Activated CD4-positive, alpha-beta T cell treated with anti-CD3 and anti-CD28 coated beads for 48 hours (primary cell): ENCODE measurements at places on chromosomes 12 and 14.

DNA sequence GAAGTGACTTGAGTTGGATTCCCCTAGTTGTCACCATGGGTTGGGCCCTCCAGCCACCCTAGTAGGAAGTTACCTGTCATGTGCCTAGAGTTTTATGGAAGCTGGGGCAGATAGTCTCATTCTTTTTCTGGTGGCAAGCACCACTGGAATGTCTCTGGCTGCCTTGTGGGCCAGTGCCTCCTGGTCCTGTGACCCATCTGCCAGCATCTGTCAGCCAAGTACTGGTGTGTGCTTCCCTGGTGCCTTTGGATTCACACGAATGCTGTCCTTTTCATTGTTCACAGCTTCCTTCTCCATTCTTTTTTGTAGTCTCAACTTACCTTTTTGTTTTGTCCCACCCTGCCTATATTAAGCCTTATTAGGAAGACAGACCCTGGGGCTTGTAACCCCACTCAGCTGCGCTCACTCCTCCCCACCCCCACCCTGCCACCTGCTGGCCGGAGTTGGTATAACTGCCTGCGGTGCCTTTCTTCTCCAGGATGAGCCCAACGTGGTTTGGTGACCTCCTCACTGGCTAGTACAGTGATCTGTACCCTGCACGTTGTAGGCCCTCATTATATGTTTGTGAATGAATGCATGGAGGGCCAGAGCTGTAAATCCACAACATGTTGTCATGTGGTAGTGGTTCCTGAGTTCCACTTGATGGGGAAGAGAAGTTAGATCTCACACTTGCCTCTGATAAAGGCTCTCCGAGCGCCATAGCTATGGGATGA, 125.7 kb downstream of the TSPAN9 start:
- DNase-seq: peak; percentile 73

- no peak for DNase-seq
Observed at GRCh38 chr12:113900716-113901115, 65.4 kb downstream of the RBM19 start.

DNA sequence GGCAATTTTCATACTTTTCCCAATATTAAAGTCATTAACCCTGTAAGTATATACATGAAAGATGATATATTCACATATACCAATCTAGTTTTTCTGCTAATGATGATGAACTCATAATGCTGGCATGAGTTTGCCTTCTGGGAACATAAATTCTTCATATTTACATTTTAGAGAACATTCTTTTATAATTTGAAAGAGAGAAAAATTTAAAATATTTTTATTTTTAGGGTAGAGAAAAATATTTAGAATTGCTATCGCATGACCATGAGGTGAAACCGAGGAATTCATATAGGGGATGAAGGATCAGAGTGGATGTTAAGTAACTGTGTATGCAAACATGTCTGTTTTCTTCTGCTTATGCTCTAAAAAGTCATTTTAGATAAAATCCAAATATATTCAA, 825.3 kb upstream of the FLRT2 start:
- DNase-seq: no peak

- no peak for DNase-seq
Observed at GRCh38 chr14:63717702-63718101, 10.2 kb downstream of the SGPP1 start.

DNA sequence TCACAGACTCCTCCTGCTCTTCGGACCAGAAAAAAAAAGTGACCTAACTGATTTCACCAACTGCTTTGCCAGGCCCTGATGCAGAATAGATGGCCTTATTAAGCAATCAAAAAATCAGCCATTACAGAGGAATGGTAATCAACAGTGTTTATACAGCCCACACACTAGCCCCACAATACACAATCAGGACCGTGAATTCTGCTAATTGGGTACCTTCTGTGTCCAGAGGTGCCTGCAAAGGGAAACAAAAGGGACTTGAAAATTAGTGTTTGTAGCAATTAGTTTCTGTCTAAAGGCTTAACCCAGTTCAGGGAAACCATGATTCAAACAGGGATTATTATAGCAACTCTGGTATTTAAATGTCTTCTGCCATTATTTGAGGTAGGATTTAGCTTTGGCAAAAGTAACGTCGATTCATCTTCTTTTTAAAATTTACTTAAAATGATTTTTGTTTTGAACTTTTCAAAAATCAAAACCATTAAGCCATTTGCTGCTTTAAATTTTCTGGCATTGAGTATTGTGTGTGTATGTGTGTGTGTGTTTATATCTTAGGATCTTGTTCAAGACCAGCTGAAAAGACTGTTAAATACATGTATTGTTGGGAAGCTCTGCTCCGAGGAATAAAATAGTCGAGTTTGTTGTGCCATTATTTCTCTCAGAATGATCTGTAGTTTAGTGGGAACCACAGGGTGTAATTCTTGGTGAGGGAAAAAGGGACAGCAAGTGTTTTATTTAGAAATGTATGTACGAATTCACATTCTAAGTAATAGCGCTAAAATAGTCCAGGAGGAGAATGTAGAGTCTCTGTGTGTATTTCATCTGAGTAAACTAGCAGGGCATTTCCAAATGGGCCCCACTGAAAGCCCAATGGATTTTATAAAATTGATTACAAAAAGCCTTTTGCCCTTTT, 156.1 kb downstream of the PTCSC3 start:
- DNase-seq: no peak

GRCh38 chr14:94145902-94146527, 16.6 kb upstream of the IFI27L2 start:
- no peak for DNase-seq

DNA sequence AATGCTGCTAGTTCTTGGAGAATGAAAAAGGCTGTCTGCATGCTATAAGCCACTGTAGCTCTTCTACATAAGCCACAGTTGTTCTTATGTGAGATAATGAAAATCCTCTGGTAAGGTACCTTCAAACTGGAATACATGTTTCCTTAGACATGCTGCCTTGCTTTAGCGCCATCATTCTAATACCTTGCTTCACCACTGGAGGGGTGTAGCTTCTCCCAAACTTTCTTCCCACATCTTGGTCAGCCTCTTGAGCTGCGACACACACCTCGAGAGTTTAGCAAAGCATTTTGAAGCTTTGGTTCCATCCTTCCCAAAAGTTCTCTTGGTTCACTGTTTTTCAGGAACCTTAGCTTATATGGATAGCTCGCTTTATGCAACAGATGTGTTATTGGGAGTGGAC, 69.5 kb downstream of the NKX2-1 start:
- DNase-seq: no peak

GRCh38 chr14:63893701-63894458, 41.1 kb downstream of the SYNE2 start:
- no peak for DNase-seq

- DNase-seq: no peak
Observed at GRCh38 chr12:117821480-117822175, 147.2 kb downstream of the KSR2 start.

GRCh38 chr12:96244826-96245225, 50.7 kb downstream of the ELK3 start:
- no peak for DNase-seq

GRCh38 chr14:31207755-31208545, at the start of gene HECTD1:
Gene HECTD1, minus strand, starts transcription at chr14:31207793. Its CDS starts 1,857 bp downstream, at chr14:31205936.
- peak; percentile 91 for DNase-seq

DNA sequence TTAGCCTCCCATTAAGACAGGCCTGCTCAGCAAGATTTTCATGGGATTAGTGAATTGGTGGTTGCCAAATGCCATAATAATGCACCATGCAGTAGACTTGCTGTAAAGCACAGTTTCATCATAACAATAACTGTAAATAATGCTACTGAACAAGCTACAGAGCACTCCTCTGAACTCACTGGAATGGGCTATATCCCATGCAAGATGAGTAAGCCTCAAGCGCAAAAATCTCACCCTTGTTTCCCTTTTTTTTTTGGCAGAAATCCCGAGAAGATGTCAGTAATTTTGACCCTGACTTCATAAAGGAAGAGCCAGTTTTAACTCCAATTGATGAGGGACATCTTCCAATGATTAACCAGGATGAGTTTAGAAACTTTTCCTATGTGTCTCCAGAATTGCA, 145.9 kb upstream of the HIF1A start:
- no peak for DNase-seq
